GM12878 (cell line): ENCODE measurements at places on chromosomes 1 and 21.

DNA sequence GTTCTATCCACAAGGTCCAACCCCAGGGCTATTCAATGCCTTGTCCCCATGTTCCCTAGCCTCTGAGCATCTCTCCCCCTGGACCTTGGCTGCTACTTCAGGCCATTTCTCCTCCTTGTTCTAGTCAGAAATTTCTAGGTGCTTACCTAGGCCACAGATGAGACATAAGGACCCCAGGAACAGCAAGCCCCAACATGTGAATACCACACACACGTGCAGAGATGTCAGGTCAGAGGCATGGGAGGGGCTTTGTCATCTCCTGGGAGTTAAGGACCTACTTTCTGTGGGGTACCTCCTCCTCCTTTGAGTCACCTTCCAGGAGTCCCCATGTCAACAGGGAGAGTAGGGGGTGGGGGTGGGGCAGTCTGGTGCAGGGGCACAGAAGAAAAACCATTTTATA is 7.1 kb upstream of the RGS16 start:
- no peak for DNase-seq

DNA sequence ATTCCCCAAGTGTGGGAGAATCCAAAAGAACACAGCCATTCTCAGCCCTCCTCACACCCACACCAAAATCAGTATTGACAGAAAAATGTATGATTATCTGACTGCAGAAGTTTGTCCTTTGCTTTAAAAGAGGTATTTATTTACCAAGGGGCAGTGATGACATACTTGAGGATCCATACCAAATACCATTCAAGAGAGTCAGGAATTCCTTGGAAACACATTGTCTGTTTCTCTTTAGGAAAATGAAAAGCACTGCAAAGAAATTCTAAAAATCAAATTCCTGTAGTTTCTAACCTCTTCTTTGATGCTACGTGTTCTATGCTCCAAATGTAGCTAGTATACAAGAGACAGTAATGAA is 509.6 kb upstream of the CXADR start:
- DNase-seq = no peak

DNA sequence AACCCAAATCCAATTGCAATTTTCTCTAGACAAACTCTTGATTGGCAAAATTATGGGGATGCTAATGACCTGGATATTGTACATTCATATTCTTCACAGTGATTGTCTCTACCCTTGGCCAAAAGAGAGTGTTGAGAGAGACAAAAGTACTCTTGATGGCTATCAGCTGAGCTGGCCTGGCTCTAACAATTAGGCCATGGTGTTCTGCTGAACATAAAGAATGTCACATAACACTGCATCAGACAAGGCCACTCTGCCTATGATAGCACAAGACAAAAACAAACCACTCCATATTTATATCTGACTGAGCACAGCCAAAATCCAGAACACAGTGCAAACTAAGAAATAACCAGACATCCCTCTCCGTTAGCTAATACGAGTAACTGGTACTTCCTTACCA is 101.7 kb downstream of the ADAMTS1 start:
- DNase-seq = no peak

DNA sequence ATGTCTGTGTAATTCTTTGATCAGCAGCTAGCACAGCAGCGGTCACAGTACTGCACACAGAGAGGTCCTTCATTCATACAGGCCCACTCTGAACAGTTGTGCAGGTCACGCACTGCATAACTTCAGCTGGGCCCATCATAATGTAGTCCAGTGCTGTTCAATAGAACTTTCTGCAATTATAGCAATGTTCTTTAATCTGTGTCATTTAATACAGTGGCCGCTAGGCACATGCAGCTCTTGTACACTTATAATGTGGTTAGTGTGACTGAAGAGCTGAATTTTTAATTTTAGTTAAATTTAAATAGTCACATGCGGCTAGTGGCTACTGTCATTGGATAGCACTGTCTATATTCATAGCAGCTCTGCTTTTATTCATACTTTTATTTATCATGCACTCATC is 48.7 kb upstream of the NFASC start:
- DNase-seq = no peak

DNA sequence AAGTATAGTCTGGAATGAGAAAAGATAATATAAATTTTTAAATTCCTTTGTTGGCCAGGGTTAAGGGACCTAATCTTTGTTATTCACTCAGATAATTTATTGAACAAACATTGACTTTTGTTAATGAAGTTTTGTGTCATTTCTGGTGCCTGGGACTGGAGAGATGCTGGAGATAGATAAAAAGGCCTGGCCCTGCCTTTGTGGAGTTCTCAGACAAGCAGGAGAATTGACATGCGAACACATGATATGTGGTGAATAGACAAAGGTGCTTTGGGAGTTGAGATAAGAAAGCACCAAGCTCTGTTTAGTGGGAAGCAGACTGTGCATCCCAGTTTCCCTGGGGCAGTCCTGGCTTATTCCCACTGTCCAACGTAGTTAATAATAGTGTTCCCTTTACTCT is 8.5 kb downstream of the C1orf21 start:
- no peak for DNase-seq
